ENCODE measurements at places on chromosomes 4 and X.

GRCh38 chr4:2648159-2648814 is 107.8 kb downstream of the TNIP2 start:
- DNase-seq: no peak

- DNase-seq: no peak
Measured at GRCh38 chrX:1351981-1352714, 15.6 kb downstream of the IL3RA start.

GRCh38 chr4:106353786-106354185 is 14.8 kb downstream of the GIMD1 start:
- DNase-seq: no peak

DNA sequence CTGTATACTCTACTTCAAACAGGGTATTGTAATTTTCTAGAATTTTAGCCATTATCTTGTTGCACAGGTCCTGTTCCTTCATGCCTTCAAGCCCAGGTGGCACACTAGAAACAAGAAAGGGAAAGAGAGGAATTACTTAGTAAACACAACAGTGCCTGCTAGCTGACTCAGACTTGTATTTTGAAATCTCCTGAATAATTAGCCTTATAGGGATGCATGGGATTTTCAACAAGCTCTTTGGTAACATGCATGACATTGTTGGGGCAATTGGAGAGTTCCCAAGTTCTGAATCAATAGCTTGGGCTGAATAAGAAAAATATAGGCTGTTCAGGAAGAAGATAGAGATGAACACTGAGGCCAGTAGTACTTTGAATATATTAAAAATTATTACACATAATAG is 118.8 kb downstream of the FAM13A start:
- peak; percentile 14 for DNase-seq

GRCh38 chr4:101950258-101950979 is 159.9 kb downstream of the BANK1 start:
- DNase-seq: no peak

GRCh38 chr4:52713456-52713937 is 37.7 kb downstream of the ERVMER34-1 start:
- DNase-seq: no peak

GRCh38 chr4:53547983-53548382 is 43.3 kb downstream of the LNX1 start:
- DNase-seq: no peak

DNA sequence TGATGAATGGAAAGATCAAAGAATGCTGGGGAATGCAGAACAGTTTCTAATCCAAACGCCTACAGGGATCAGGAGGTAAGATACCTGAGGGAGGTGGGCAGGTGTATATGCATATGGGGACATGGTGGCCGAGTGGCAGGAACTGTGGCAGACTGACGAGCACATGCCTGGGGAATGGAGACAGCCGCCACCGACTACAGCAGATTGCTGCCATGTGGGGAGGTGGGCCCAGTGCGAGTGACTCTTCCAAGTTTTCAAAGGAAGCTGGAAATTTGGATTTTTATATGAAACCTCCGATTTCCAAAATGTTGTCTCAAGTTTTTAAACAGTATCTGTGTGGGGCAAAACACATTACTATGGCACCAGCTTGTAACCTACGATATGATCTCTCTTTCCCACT is 9.9 kb downstream of the ZNF827 start:
- no peak for DNase-seq

- no peak for DNase-seq
Measured at GRCh38 chr4:87497159-87497558, 32.0 kb downstream of the SPARCL1 start.

GRCh38 chrX:106168107-106168506 is at the start of gene PWWP3B:
Gene PWWP3B (plus strand): TSS chrX:106168305. CDS start chrX:106205433, 37,128 bp downstream.
- DNase-seq: no peak

GRCh38 chr4:1347410-1347864 is 429 bp downstream of the UVSSA start:
- no peak for DNase-seq

DNA sequence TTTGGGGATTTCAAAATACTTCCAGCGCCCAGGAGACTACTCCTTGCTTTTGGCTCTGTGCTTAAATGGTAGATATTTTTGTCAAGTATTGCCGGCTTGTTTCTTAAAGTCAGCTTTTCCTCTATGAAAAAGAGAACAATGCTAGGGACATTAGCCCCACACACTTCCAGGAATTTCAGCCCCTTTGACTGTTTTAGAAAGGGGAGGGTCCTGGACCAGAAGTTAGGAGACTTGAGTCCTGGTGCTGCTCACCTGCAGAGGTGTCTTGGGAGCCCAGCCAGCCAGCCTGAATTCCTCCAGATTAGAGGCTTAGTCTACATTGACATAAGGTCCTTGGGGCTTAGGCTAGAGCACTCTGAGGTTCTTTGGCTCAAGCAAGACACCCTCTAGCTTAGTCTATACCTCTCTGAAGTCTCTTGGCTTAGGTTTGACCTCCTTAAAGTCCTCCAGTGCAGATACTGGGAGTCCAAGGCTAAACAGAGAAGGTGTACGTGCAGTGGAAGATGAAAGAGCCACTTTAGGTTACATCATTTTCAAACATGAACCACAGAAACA is 1.6 kb upstream of the SETD7 start:
- DNase-seq: no peak

- DNase-seq: no peak
Measured at GRCh38 chr4:42320822-42321388, 76.4 kb upstream of the SHISA3 start.

DNA sequence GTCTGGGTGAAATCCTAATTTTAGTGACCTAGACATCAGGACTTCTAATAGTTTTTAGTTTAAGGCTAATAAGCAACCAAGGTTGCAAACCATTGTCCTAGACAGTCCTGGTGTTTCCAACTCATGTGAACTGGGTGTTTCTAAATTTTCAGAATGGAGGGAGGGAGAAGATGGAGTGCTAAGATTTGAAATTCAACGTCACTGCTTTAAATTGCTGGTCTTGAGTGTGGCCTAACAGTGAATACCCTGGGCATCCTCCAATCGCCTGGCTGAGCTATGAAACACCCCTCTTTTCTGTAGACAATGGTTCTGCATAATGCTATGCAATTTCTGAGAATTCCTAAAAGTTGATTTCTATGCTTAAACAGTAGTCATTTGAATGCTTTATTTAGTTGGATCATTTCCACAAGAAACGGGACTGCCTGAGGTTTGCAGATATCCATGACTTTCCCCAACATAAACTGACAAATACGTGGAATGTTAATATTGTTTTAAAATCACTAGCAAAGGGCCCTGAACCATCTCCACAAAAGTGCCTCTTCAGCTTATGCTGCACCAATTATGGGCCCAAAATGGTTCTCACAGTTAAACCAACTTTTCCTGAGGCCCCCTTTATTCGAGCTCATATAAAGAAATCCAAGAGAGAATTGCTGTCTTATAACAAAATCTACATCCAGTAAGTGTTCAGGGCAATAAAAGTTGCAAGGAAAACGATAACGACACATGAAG is 1.1 kb downstream of the FBXL5 start:
- no peak for DNase-seq

GRCh38 chr4:132572210-132572609 is 576.9 kb upstream of the PCDH10 start:
- DNase-seq: no peak

GRCh38 chr4:135839712-135840111 is 1638.1 kb upstream of the PABPC4L start:
- DNase-seq: no peak

DNA sequence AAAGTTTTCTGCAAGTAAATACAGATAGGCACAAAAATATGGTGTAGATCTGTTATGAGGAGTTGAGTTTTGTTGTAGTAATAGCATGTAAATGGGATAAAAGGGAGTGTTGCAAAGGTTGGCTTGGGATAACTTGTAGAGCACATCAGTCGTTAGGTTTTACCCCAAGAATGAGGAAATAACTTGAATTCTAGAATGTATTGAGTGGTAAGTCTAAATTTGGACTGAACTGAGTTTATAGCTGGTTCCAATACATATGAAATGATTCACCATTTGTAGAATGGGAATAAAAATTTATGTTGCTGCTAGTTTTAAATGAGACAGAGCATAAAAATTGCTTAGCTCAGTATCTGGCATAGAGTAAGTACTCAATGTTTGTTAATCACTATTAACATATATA is 719.2 kb downstream of the FSTL5 start:
- no peak for DNase-seq
